ENCODE measurements at places on chromosomes 11 and 22. TPM values are rescaled to one million over a fixed set of nuclear protein-coding genes. Genes with fewer than 3 reads are reported as not detected.
A peak's percentile ranks its signal among the peaks of the same experiment; 100 is the strongest.

VPS11 gene
- total RNA-seq = 34.8 TPM

GRCh38 chr22:23184100-23184763 lies 3.9 kb downstream of the BCR start:
- no peaks in the 10 kb centered on the region for H3K27me3 ChIP-seq
- peak overlapping the region; percentile 79 for H3K4me3 ChIP-seq
- DNase-seq = no peak

DNA sequence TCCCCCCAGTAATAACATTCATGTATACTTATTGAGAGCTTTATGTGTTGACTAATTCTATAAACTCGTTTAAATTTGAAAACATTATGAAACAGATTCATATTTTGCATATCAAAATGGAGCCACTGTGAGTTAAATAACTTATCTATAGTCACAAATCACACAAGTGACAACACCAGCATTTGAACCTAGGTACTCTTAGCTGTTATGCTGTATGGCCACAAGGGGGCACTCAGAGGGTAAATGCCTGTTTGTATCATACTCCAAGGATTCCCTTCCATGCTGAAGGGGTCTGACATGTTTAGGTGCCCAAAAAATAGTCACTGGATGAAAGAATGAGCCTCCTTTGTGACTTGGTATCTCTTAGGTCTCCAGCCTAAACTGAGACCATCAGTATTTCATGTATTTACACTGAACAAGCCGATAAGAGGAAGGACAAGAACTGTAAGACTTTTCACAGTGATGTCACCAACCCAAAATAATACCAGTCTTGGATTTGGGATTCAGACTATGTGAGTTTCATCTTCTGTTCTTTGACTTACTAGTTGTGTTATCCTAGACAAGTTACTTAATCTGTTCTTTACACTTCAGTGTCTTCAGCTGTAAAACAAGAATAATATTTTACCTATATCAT lies 12.2 kb upstream of the OR52D1 start:
- no peaks in the 10 kb centered on the region for H3K4me1 ChIP-seq
- H3K36me3 ChIP-seq = no peaks in the 10 kb centered on the region
- no peak overlapping the region for H3K4me3 ChIP-seq
- peaks cover 4% of the 10 kb centered on the region for H3K27me3 ChIP-seq

KLHDC7B gene
- total RNA-seq = not detected

- H3K36me3 ChIP-seq = no peaks in the 10 kb centered on the region
- no peak for DNase-seq
- H3K4me1 ChIP-seq = peaks cover 4% of the 10 kb centered on the region
- H3K27me3 ChIP-seq = no peaks in the 10 kb centered on the region
Observed at GRCh38 chr11:107787733-107788132, 70.9 kb downstream of the SLC35F2 start.

- no peak overlapping the region for H3K4me3 ChIP-seq
- DNase-seq = no peak
- H3K27ac ChIP-seq = no peak overlapping the region
Observed at GRCh38 chr11:45390407-45390806, 104.3 kb upstream of the SYT13 start.

EFCAB6 gene
- 5.3 TPM for total RNA-seq

GRCh38 chr22:16914006-16914405 lies 88.8 kb upstream of the XKR3 start:
- H3K27ac ChIP-seq = no peak overlapping the region
- H3K36me3 ChIP-seq = no peaks in the 10 kb centered on the region
- H3K4me3 ChIP-seq = no peak overlapping the region
- peaks cover 30% of the 10 kb centered on the region for H3K27me3 ChIP-seq
- H3K4me1 ChIP-seq = no peaks in the 10 kb centered on the region

APLNR gene
- total RNA-seq = 0.36 TPM

SMIM35 gene
- total RNA-seq = not detected

- H3K27ac ChIP-seq = no peak overlapping the region
- peaks cover 20% of the 10 kb centered on the region for H3K27me3 ChIP-seq
- no peaks in the 10 kb centered on the region for H3K36me3 ChIP-seq
- peaks cover 14% of the 10 kb centered on the region for H3K4me1 ChIP-seq
- peak overlapping the region; percentile 83 for H3K4me3 ChIP-seq
- no peak for DNase-seq
Observed at GRCh38 chr11:14642453-14642852, 1.2 kb upstream of the PDE3B start.

DNA sequence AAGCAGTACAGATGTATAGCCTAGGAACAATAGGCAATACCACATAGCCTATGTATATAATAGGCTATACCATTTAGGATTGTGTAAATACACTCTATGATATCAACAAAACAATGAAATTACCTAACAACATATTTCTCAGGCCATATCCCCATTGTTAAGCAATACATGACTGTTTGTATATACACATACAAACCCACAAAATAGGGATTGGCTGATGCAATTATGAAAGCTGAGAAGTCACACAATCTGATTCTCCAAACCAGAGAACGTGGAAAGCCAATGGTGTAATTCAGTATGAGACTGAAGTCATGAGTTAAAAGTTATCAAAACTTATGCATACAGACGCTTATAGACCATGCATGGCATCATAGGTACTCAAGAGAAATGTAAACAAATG lies 700.1 kb upstream of the RAG2 start:
- H3K36me3 ChIP-seq = no peaks in the 10 kb centered on the region
- H3K27me3 ChIP-seq = no peaks in the 10 kb centered on the region
- no peaks in the 10 kb centered on the region for H3K4me1 ChIP-seq
- DNase-seq = no peak

GRCh38 chr22:19824212-19824925 lies 30.3 kb downstream of the GNB1L start:
- H3K36me3 ChIP-seq = peaks cover 8% of the 10 kb centered on the region
- peaks cover 6% of the 10 kb centered on the region for H3K4me1 ChIP-seq
- H3K27ac ChIP-seq = peak overlapping the region; percentile 28
- H3K27me3 ChIP-seq = no peaks in the 10 kb centered on the region
- no peak overlapping the region for H3K4me3 ChIP-seq
- peak; percentile 68 for DNase-seq

DNA sequence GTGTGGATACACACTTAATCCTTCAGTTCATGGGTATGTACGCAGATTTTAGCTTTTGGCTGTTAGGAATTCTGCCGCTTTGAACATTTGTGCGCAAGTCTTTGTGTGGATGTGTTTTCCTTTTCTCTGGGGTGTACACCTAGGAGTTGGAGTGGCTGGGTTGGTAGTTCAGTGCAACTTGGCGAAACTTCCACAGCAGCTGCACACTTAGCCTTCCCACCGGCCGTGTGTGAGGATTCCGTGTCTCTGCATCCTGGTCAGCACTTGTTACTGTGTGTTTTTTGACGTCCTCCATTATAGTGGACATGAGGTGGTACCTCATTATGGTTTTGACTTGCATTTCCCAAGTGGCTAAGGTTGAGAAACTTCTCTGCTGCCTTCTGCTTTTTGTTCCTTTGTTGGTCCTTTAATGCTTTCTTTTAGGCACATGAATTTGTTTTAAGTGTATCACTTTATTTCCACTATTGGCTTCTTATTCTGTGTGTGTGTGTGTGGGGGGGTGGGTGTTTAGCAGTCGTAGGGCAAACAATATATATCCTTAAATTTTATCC lies 72.1 kb upstream of the SLC25A18 start:
- H3K27ac ChIP-seq = no peak overlapping the region
- H3K4me3 ChIP-seq = no peak overlapping the region
- peaks cover 13% of the 10 kb centered on the region for H3K4me1 ChIP-seq
- DNase-seq = no peak
- no peaks in the 10 kb centered on the region for H3K27me3 ChIP-seq

GRCh38 chr11:82974135-82974534 lies 72.6 kb downstream of the DDIAS start:
- no peak for DNase-seq
- no peaks in the 10 kb centered on the region for H3K27me3 ChIP-seq
- H3K27ac ChIP-seq = no peak overlapping the region
- no peaks in the 10 kb centered on the region for H3K4me1 ChIP-seq
- no peaks in the 10 kb centered on the region for H3K36me3 ChIP-seq
- H3K4me3 ChIP-seq = no peak overlapping the region
